ENCODE measurements at places on chromosomes 2 and 18. TPM values are rescaled to one million over a fixed set of nuclear protein-coding genes. Genes with fewer than 3 reads are reported as not detected.

DNA sequence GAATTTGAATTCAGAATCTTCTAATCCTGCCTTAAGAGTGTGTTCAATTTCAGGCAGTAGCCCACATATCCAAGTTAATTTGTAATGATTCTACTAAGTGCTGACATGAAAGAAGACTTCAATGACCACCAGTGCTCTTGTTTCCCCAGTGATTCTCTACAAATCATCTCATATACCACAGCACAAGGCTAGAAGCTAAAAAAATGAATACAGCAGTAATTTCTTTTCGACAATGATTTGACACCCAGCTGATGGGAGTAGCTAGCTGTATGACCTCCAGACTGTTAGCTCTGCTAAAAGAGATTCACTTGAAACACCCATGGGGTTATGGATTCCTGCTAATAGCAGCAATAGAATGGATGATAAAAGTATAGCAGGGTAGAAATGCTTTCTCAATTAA is 217.0 kb upstream of the TMEFF2 start:
- no peak for DNase-seq

SULT1C4 gene
- not detected for total RNA-seq

GRCh38 chr2:27920148-27920885 is 29.8 kb downstream of the BABAM2 start:
- DNase-seq, result no peak

- no peak for DNase-seq
Measured at GRCh38 chr2:231355508-231356465, 39.7 kb upstream of the B3GNT7 start.

GRCh38 chr18:34321066-34321465 is 96.4 kb upstream of the NOL4 start:
- no peak for DNase-seq

GRCh38 chr2:237128026-237128703 is 42.5 kb downstream of the COPS8 start:
- DNase-seq, result no peak

DNA sequence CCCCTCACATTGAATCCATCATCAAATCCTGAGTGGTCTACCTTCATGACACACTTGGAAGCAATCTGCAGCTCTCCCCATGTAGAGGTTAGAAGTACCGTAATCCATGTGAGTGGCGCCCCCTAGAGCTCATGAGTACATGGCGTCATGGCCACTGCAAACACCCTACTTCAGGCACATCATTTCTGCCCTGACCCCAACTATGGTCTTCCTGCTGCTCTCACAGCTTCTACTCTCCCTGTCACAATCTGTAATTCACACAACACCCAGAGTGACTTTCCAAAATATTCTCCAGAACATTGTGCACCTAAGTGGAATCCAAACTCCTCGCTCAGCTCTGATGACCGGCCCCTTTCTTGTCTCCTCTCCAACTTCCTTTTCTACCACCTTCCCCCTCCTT is 141.9 kb downstream of the ANKRD44 start:
- peak; percentile 87 for DNase-seq

CAPN14 gene
- 4.0 TPM for total RNA-seq

DNA sequence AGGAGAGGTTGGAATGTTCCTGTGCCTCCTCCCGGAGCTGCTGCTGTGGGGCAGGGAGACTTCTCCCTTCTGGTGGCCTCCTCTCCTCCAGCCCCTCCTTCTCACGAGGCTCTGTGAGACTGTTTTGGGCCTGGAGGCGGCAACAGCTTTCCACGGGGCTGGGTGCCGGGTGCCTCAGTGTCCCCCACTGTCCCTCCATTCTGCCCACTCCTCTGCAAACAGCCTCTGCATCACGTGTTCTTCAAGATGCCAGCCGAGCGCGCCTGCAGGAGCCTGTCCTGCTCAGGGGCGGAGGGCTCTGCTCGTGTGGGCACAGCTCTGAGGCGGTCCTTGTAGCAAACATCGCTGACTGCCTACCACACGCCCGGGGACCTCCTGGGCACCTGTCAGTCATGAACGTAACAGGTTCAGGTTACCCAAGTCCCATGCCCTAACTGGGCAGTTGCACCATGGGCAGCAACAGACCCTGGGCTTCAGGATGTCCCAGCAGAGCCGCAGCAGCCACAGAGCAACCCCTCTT is 70.8 kb downstream of the RRM2 start:
- no peak for DNase-seq

GRCh38 chr2:219733746-219734145 is 106.3 kb downstream of the SLC4A3 start:
- DNase-seq, result no peak

- no peak for DNase-seq
Measured at GRCh38 chr2:66014450-66014849, 420.5 kb upstream of the MEIS1 start.

ACMSD gene
- total RNA-seq, result not detected

IFIH1 gene
- 12.3 TPM for total RNA-seq

- DNase-seq, result no peak
Measured at GRCh38 chr2:222296911-222297599, 1.7 kb downstream of the PAX3 start.

PLEKHA3 gene
- total RNA-seq, result 19.2 TPM

EMILIN2 gene
- total RNA-seq, result 0.15 TPM

DNA sequence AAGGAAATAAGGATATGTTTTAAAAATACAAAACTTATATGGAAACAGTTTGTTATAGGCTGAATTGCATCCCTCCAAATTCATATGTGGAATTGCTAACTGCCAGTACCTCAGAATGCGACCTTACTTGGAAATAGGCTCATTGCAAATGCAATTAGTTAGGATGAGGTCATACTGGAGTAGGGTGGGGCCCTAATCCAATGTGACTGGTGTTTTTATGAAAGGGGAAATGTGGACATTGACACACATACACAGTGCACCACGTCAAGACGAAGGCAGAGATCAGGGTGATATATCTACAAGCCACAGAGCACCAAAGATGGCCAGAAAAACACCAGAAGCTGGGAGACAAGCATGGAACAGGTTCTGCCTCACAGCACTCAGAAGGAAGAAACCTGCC is 494.2 kb downstream of the TSN start:
- no peak for DNase-seq

GRCh38 chr18:72444798-72445155 is 99.4 kb downstream of the CBLN2 start:
- no peak for DNase-seq

DNA sequence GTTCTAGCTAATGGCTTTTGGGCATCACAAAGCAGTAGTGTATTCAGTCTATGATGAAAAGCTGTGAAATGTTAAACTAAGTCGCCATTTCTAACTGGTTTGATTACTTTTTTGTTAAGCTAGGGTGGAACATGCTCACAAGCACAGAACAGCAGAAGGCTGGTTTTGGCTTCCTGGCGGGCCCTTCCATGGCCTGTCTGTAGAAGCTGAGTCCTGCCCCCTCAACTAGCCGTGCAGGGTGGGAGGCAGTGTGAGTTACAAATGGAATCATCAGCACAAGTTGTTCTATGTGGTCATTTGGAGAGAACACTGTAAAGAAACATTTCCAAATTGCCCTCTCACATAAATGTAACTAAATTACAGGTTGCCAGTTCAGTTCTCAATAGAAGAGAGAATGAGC is 290.8 kb downstream of the ALPK2 start:
- no peak for DNase-seq

DPP10 gene
- total RNA-seq, result not detected

RPRM gene
- not detected for total RNA-seq

SMCHD1 gene
- total RNA-seq, result 136 TPM

All from OCI-LY7 (cell line).